ENCODE measurements at places on chromosomes 11 and 22. TPM values are rescaled to one million over a fixed set of nuclear protein-coding genes. Genes with fewer than 3 reads are reported as not detected.
A peak's percentile ranks its signal among the peaks of the same experiment; 100 is the strongest.

DNA sequence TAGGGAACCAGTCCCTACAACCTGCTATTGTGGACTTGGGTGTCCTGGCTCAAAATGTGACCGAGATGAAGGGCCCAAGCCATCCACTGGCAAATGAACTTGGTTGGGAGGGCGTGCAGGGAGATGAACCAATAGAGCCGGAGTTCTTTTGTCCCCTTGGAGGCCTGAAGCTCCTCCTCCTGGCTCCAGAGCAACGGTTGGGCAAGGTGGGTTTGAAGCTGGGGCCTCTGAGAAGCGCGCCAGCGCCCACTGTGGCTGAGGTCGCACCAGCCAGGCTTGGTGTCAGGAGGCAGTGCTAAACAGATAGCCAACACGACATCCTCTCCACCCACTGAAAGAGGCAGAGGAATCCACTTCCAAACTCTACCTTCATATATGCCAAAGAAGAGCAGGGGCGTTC, 36.0 kb upstream of the PACSIN2 start:
- no peak for DNase-seq

GRCh38 chr11:86931548-86932258, 23.5 kb downstream of the FZD4 start:
- no peak for DNase-seq

The SYCE3 gene
- total RNA-seq: 1.1 TPM

The TSPAN18 gene
- 4.9 TPM for total RNA-seq

The FKBP2 gene
- 27.7 TPM for total RNA-seq

DNA sequence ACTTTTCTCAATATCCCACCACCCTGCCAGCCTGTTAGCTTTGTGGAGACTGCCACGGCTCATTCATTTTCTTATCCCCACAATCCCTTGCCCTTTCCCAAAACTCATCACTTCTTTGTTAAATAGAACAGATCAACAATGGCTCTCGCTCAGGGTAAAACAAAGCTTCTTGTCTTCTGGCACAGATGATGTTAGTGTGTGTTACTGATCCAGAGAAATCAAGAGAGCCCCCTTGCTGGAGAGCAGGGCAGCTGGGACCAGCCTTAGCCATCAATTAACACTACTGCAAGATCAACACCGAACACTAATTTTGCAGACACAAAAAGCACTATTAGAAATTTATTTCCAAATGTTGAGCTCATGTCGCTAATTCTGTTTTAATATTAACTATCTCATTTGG, 420.9 kb downstream of the TENM4 start:
- DNase-seq: no peak

GRCh38 chr22:44646668-44647067, 55.3 kb upstream of the PRR5 start:
- no peak for DNase-seq

The BTBD18 gene
- total RNA-seq: not detected

The C11orf86 gene
- not detected for total RNA-seq

The SPDYC gene
- not detected for total RNA-seq

DNA sequence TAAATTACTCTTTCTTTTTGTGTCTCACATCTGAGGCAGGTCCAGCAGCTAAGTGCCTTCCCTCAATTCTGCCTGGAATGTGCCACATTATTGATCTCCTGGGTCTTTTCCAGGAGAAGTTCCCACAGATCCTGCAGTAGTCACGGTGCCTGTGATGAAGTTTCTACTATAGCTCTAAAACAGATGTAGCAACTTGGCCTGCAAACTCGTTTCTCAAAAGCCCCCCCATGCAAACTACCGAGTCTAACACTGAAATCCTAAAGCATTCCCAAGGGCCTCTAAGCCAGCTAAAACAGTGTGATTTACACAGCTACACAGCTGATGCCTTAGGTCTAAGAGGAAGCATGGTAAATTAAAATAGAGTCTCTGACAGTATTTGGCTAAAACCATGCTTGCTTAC, 54.3 kb downstream of the DDI1 start:
- no peak for DNase-seq

GRCh38 chr22:30282616-30283046, 6.7 kb downstream of the CASTOR1 start:
- peak; percentile 31 for DNase-seq

- no peak for DNase-seq
Measured at GRCh38 chr11:10716122-10716521, 22.6 kb upstream of the IRAG1 start.

DNA sequence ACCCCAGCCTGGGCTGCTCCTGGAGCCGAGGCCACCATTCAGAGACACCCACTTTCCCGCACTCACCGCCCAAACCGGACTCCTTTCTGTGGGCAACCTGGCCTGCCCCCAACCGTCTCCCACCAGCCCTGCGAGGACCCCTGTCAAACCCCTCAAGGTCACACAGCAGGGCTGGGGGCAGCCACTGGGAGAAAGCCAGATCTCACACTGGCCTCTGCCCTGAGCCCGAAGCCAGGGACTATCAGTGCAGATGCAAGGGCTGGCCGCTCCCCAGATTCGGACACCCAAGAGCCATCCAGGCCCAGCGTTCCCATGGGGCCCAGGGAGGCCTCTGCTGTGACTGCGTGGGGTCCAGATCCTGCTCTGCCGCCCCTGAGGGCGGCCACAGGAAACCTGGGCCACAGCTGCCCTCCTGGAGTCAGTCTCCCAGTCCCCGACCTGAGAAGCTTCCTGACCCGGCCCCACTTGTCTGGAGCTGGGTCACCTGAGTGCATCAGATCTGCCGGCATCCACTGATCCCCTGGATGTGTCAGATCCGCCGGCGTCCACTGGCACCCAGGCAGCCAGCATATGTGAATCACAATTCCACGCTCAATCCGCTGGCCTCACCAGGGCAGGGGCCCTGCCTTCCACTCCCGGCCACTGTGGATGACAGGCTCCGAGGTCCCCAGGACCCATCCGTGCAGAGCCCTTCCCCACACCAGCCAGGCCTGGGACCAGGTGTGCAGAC, 139.7 kb downstream of the BRD1 start:
- DNase-seq: no peak

GRCh38 chr11:60995798-60996197, 24.3 kb downstream of the CD6 start:
- no peak for DNase-seq

DNA sequence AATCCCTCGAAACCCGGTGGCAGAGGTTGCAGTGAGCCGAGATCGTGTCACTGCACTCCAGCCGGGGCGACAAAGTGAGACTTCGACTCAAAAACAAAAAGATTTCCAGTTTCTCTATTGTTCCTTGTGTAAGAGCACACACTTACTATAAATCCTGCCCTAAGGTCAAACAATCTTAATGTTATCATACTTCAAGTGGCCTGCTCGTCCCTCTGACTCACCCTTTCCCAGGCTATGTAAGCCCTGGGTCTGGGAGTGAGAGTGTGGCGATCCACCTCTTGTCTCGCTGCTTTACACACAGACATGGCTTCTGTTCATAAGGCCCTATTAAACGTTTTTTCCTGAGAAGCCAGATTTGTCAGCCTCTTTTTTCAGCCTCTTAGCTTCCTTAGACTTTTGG, 24.4 kb upstream of the A4GALT start:
- DNase-seq: no peak

The CPSF7 gene
- total RNA-seq: 115 TPM

DNA sequence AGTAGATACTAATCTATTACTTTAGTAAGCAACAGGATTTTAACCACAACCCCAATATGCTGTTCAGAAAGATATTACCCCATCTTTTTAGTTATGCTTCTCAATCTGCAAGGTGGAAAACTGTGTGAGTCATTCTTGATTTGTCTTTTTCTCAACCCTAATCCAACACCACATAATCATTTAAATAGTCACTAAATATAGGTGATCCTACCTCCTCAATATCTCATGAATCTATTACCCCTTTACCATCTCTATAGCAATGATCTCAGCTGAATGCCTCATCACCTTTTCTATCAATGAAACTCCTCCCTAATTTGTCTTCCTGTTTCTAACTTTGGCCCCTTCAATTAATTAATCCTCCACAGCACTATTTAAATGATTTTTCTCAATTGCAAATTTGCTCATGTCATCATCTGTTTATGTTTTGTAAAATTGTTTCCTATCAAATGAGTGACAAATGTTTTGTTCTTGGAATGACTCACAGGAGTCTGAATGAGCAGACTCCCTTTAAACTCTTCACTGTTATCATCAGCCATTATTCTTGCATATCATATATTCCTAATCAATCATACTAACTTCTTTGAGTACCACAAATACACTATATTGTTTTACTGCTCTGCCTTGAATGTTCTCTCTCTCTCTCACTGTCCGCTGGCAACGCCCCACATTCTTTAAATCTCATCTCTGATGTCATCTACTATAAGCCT, 26.1 kb downstream of the SNX19 start:
- DNase-seq: no peak

The KCNQ1 gene
- 26.6 TPM for total RNA-seq

- no peak for DNase-seq
Measured at GRCh38 chr11:117095284-117096161, 2.7 kb downstream of the SIK3 start.

The LGALS12 gene
- not detected for total RNA-seq

GRCh38 chr11:84902445-84902844, 724.7 kb downstream of the DLG2 start:
- no peak for DNase-seq

- DNase-seq: no peak
Measured at GRCh38 chr11:78295991-78296930, 107.5 kb downstream of the USP35 start.

The C11orf91 gene
- total RNA-seq: not detected

DNA sequence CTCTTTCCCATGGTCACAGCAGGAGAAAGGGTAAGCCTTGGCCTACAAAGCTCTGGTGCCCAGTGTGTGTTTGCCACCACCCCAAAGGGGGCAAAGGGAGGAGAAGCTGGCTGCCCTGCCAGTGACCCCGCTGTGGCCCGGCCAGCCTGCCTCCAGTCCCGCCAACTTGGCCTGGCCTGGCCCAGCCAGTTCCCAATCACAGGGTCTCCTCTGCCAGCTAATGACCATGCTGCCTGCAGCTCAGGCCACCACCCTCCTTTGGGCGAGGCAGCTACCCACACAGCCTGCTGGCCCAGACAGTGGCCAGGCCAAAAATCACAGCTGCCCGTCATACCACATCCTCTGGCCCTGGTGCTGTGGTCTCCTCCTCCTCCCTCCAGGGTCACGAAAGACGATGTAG, 5.1 kb downstream of the GDPD5 start:
- no peak for DNase-seq

- DNase-seq: no peak
Measured at GRCh38 chr22:45211435-45211834, 29.3 kb downstream of the KIAA0930 start.

DNA sequence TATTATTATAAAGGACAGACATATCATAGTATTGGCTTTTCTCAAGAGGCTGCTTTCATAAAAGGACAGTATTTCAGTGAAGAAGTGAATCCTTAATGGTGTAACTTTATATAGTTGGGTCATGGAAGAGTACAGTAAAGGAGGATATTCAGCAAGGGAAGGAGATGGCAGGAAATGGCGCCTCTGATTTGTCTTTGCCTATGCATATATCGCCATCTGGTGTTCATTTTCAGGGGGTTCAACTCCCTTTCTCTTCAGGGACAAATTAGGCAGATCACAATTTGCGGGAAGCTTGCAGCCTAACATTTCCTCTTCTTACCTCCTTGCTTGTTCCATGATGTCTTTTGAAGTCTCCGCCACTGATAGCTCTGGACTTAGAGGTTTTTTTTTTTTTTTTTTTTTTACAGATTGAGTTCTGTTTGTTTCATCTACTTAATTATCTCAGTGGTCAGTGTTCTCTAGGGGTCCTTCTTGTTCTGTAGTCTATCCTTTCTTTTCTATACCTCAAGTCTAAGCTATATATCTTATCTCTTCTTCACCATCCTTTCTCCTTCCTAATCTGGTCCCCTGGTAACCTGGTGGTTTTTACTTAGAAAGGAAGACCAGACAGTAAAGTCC, 21.8 kb upstream of the RRM1 start:
- no peak for DNase-seq

The SLC22A9 gene
- total RNA-seq: not detected

The LDHAL6A gene
- total RNA-seq: not detected

GRCh38 chr22:42471441-42471840, 39.2 kb upstream of the NFAM1 start:
- DNase-seq: no peak

DNA sequence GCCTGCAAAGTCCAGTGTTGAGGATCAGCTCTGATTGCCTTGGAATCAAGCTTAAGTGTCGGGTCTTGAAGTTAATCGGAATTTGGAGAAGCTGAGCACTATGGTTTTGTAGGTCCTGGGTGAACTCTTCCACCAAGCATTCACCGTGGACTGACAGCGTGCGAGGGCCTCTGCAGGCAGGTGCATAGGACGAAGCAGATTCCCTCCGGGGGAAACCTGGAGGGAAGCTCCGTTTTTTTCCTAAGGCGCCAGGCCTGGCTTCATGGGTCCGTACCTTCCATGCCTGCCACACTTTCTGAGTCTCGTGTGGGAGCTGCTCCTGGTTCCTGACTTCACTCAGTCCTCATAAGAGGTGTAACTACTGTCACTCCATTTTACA, 170.1 kb downstream of the CRYBB2 start:
- DNase-seq: no peak

The CECR2 gene
- total RNA-seq: 0.06 TPM

- no peak for DNase-seq
Measured at GRCh38 chr11:105429096-105429910, 180.6 kb upstream of the GRIA4 start.

- no peak for DNase-seq
Measured at GRCh38 chr22:36644333-36644757, 59.2 kb downstream of the CACNG2 start.

- peak; percentile 44 for DNase-seq
Measured at GRCh38 chr11:8019314-8020243, 32.4 kb downstream of the EIF3F start.

The MLC1 gene
- total RNA-seq: 4.9 TPM

DNA sequence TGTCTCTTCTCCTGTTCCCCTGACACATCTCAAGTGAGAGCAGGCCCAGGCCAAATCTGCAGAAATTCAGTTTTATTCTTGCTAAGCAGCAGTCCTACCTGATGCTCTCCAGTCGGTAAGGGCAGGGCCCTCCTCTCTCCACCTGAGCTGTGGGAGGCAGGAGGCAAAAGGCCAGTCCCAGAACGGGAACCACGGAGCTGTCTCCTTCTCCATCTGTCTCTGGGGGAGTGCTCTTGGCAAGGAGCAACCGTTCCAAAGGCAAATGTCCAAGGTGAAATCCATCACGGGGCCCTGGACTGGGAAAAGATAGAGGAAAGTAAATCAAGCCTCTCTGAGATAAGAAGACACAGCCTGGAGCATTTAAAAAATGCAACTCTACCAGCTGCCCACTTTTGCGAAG, 65.2 kb upstream of the CDON start:
- DNase-seq: no peak

The EXPH5 gene
- 3.7 TPM for total RNA-seq

DNA sequence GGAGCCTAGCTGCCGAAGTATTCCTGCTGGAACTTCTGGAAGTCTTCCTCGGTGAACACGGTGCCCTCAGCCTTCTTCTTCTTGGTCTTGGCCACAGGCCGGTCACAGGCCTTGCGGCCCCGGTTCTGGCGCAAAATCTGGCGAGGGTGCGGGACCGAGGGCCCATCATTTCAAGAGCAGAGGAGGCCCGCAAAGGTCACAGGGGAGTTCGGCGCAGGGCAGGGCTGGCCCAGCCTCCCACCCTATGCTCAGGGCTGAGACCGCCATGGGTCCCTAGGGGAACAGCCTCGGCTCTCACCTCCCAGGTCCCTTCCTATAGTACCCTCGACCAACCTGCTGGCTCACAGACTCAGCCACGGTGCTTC, 3.1 kb downstream of the RPS19BP1 start:
- DNase-seq: no peak

The HEPHL1 gene
- not detected for total RNA-seq

Data from activated naive CD8-positive, alpha-beta T cell treated with anti-CD3 and anti-CD28 coated beads, Interleukin-2, amount 10 ng/mL, durations not matched to agents 7 days and 5 days (primary cell).